ENCODE measurements at places on chromosomes 5 and 9.

DNA sequence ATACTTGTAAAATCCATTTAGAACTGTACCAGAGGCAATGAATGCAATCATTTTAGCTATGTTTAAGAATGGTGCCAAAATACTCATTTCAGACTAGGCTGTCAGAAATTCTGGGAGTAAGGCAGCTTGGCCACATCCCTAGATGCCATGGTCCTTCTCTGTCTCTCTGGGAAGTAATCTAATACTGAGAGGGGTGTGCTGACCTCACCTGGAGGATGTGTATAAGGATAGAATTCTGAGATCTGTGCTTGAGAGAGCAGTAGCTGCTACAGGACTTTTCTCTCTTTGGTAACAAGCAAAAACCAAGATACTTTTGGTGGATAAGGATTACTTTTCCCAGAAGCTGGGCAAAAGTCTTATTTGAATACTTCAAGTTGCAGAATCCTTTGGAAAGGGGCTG lies 68.1 kb upstream of the MRPS30 start:
- no peak for DNase-seq

GRCh38 chr5:165325221-165325620 lies 1819.8 kb downstream of the MAT2B start:
- no peak for DNase-seq

- no peak for DNase-seq
Observed at GRCh38 chr9:27528886-27529315, 713 bp downstream of the MOB3B start.

- DNase-seq = no peak
Observed at GRCh38 chr9:134295746-134296250, 30.5 kb upstream of the RXRA start.

GRCh38 chr5:13934921-13935320 lies 9.6 kb downstream of the DNAH5 start:
- no peak for DNase-seq

GRCh38 chr9:133583586-133583985 lies 25.6 kb downstream of the FAM163B start:
- DNase-seq = no peak

- DNase-seq = no peak
Observed at GRCh38 chr9:31519011-31519410, 865.4 kb upstream of the ACO1 start.
